Activated CD4-positive, CD25-positive, alpha-beta regulatory T cell treated with anti-CD3 and anti-CD28 coated beads, Interleukin-2, amount 50 U/mL, for 24 hours (primary cell): ENCODE measurements at places on chromosomes 13 and 19.
A peak's percentile ranks its signal among the peaks of the same experiment; 100 is the strongest.

DNA sequence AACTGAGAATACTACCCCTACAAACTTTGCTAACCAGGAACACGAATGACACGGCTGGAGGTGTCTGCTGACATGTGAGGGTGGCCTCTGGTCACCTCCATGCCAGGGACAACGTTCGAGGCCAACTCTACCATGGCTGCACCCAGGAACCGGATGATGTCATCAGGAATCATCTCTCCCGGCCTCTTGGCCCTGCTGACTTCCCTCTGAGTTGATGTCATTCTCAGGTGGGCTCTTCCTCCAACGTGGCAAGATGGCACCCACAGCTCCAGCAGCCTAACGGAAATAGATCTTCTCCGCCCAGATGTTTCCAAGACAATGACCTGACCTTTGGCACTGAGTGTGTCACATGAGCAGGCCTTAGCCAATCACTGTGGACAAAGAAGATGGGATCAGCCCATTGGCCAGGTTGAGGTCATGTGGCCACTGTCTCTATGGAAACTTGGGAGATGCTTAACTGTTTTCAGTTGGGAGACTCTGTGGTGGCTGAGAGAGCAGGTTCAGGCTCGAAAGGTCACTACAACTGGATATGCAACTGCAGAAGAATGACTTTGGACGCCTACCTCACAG is 15.0 kb downstream of the MBD3L2B start:
- no peak for ATAC-seq

DNA sequence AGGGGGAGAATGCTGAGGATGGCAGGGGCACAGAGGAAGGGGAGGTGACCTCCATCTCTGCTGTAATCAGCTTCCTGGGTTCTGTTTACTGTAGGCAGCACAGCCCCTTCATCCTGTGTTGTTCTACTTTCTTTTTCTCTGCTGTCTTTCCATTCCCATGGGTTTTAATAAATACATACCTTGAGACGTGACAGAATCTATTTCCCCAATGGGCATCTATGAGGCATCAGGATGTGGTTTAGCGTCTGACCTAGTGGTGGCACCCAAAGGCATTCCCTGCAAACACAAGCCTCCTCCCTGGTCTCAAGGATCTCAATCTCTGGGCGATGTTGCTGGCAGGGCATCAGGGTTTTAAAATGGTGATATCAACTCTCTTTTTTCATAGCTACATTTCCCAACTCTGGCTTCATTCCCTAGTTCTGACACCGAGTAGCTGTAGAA is 60.8 kb downstream of the ALOX5AP start:
- ATAC-seq: peak; percentile 24

GRCh38 chr13:76864259-76864658 is 21.9 kb downstream of the KCTD12 start:
- ATAC-seq: no peak

DNA sequence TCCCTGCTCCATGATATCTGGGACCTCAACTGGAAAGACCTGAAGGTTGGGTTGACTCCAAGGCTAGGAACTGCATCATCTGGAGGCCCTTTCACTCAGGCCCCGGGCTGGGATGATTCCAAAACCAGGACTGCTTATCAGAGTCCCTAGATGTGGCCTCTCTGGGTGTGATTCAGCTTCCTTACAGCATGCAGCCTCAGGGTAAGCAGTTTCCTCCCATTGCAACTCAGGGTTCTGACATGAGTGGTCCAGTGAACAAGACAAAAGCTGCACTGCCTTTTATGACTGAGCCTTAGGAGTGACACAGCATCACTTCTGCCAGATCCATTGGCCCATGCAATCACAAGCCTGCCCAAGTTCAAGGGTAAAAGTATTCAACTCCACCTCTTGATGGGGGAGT is 502.8 kb downstream of the COG6 start:
- peak; percentile 54 for ATAC-seq

- ATAC-seq: no peak
Measured at GRCh38 chr19:3710265-3710812, 2.2 kb downstream of the TJP3 start.

DNA sequence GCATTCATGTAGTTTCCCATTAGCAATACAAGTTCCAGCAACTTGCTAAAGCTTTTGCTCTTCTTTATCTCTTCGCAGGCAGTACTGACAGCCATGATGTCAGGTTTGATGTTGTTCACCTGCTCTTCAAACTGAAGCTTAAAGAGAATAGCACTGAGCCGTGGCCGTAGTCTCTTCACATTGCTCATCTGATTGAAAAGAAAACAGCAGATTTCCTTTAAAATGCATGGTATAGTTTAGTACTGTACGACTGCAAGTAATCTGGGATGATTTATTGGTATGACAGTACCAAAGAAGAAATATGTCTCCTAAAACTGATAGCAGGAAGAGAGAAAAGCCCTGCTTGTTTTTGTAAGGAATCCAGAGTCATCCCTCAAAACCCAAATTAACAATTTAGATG is 284.4 kb downstream of the DIAPH3 start:
- no peak for ATAC-seq

GRCh38 chr13:34611671-34612070 is 330.4 kb upstream of the NBEA start:
- no peak for ATAC-seq

DNA sequence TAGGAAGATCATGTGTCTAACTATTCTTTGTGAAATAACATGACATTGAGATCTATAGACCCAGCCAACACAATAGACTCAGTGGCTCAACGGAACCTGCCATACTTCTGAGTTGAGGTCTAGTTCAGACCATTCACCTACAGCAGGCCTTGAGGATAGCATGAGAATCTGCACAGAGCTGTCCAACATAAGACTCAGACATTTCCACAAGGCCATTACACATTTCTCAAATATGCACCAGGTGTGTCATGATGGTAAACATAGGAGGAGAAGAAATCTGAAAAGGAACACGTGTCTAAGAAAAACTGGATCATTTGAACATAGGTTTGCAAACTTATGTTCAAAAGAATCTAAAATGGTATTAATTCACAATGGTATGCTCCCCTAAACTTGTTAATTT is 421.4 kb downstream of the SLITRK6 start:
- ATAC-seq: no peak

DNA sequence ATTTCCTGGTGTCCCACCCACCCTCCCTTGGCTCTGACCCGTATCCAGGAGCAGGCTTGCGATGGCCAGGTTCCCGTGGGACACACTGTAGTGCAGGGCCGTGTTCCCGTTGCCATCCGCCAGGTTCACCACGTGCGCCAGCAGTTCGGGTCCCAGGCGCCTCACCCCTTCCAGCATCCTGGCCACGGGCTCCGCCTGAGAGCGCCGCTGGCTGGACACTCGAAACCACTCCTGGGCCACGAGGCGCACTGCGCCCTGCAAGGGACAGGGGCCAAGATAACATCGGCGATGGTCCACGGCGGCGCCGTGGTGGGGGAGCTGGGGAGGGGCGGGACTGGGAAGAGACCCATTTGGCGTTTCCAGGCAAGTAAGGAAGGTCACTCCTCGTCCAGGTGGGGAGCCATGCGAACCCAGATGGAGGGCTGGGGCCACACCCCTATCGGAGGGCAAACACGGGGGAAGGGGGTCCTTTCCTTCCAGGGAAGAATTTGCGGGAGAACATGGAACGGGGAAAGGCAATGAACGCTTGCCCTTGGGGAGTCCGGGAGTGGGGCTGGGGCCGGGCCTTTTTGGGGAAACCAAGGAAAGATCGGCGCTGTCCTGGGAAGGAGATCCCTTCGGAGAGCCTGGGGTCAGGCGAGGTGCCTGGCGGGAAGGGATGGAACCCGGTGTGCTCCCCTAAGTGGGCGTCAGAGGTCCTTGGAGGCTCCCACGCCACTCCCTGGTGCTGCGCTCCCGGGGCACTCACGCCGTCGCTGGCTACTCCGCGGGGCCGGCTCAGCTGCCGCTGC is 9.9 kb downstream of the KANK3 start:
- no peak for ATAC-seq

- no peak for ATAC-seq
Measured at GRCh38 chr19:54369082-54369687, 4.5 kb upstream of the LAIR1 start.

DNA sequence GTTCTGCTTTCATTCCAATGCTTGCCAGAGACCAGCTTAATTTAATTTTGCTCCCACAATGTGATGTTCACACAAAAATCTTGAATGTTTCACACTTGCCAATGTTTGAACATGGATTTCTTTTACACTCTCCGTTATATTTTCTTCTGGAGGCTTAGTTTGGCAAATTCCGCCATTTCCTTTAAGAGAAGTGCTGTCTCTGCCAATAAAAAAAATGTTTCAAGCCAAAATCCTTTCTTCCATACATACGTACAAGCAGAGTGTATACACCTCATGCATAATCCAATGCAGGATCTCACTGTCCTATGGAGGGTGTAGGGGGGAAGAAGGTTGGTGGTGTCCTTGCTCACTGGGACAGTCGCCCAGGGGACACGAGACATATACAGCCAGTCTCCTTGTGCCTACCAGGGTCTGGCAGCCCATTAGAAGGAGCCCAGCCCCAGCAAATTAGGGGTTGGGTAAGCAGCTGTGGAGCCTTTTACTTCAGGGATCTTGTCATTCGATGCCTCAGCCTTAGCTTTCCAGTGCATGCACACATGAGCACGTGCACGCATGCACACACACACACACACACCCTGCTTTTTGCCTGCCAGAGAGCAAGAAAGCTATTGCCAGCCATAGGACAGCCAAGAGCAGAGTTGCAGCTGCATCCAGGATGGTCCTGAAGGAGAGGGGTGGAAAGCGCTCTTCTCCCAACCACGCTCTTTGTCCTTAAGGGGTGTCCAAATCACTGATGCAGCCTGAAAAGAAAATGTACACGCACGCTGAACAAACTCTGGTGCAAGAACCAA is 208.3 kb downstream of the FOXO1 start:
- ATAC-seq: no peak

GRCh38 chr13:31927219-31927653 is 104.3 kb upstream of the FRY start:
- ATAC-seq: no peak

GRCh38 chr13:40553356-40553755 is 113.1 kb downstream of the FOXO1 start:
- ATAC-seq: no peak

GRCh38 chr13:40247845-40248244 is 418.6 kb downstream of the FOXO1 start:
- ATAC-seq: peak; percentile 66

DNA sequence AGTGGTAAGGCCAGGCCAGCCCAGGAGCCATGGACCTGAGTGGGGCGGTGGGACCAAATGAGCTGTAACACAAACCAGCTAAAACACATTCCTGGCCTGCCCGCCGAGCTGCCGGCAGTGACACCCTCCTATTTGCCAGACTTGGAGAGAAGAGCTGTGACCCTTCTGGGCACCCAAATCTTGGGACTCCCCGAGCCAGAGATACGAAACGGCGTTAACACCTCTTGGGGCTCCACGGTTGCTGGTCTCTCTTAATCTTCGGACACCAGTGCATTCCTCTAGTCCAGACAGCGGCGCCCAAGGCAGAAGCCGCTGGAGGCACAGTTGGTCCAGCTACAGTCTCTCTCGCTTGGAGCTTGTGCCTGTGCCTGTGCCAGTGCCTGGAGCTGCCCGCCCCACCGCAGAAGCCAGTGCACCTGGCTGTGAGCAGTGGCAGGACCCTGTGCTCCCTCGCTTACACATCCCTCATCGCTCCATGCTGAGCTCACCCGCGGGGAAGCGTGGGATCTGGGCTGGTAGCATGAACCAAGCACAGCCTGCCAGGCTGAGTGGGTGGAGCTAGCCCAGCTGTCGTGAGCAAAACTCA is 147.2 kb upstream of the KLHL1 start:
- no peak for ATAC-seq

DNA sequence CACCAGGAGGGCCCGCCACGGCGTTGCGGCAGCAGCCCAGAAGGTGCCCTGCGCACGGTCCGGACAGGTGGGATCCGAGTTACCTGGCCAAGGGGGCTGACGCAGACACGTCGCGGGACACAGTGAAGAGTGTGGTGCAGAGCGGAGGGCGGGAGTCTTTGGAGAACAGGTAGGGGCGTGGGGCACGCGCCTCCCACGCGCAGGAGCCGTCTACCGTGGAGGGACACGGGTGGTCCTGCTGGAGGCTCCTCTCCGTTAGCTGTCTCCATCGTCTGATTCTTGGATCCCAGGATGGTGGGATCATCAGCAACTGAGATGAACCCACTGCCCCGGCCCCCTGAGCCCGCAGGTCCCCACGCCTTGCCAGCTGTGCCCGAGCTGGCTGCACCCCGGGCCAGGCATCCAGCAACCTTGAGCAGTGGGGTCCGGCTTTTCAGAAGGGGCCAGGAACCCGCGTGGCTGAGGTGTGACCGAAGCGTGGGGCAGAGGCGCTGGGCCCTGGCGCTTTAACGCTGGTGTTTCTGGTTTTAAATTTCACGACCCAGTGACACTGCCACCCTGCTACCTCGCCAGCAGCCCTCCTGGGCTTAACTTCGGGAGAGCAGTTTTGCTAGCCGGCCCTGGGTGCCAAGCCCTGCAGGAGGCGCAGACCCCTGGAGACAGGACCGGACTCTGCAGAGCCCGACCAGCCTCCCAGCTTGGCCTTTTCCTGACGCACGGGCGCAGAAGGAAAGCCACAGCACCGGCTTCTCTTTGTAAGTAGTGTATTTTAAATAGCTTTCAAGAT is 7.3 kb downstream of the FGF22 start:
- ATAC-seq: no peak

GRCh38 chr19:45345506-45345860 is 4.9 kb downstream of the KLC3 start:
- no peak for ATAC-seq

DNA sequence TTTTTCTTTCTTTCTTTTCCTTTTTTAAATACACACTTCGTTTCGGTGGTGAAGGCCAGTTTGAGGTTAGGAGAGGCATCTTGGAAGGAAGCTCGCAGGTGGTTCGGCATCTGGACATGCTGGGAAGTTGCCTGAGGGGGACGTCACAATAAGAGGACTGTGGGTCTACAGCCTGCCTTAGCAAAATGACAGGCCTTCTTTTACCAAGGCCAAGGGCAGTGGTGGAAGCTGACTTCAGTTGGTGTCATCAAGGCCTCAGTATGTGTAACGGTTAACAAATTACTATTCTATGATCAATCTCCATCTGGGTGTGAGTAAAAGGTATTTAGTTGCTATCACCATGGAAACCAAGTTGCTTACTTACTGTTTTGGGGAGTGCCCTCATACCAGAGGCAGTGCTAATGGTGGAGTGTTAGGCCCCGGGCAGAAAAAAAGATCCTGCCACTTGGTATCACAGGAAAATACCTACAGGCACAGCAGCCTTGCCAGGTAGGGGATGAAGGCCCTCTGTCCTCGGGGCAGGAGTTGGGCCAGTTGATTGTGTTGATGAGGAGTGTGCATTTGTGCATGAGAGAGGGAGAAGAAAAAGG is 10.3 kb downstream of the ACTN4 start:
- ATAC-seq: peak; percentile 63

DNA sequence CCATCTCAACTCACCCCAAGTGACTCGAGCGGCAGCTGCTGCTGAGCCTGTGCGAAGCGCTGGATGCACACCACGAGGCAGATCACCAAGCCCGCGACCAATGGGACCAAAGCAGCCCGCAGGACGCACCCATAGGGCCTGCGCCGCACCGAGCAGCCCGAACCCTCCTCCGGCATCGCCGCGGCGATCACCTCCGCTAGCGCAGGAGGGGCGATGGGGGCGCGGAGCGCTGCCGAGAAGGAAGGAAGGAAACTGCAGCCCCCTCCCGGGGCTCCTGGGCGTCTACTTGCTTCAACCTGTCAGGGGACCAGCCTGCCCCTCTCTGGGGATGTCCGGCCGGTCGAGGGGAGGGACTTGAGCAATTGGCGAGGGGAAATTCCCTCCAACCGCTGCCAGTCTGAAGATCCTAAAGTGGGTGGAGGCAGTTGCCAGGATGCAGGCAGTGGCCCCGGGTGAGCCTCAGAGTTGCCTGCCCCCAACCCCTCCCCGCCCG is at the start of gene CD70:
CD70 (minus strand) TSS at position 324 of the 493 bp plus-strand sequence; CDS start at position 176, 148 bp downstream.
- peak; percentile 71 for ATAC-seq
